ENCODE measurements at places on chromosomes 11 and 22.

DNA sequence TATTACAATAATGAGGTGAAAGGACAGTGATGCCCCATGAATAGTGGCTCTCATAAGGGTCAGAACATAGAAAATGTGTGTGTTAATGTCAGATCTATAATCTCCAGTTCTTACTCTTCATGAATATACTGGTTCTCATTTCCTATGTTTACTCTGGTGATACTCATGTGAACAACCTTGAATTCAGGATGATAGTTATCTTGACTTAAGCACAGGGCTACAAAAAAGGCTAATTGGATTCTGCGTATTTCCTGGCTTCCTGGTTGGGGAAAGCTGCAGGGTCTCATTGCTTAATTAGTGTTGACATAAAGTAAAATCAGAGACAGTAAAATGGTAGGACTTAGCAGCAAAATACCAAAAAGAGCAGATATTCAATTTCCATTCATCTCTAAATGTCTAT, 1316.8 kb upstream of the RAG2 start:
- no peak for DNase-seq

DNA sequence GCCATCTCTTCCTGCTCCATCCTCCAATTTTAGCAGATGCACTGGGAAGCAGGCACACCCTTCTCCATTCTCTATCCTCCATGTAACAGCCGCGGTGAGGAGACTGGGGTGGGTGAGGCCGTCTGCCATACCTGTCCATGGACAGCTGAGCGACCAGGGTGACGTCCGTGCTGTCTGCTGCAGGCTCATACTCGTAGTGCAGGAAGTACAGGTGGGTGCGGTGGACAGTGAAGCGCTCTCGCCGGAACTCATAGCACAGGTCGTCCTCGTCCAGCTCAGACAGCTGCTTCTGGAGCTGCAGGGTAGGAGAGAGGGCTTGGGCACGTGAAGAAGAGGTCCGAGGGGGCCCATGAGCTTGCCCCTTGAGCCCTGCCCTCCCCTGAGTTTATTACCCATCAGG, 257.8 kb upstream of the SYN3 start:
- no peak for DNase-seq

DNA sequence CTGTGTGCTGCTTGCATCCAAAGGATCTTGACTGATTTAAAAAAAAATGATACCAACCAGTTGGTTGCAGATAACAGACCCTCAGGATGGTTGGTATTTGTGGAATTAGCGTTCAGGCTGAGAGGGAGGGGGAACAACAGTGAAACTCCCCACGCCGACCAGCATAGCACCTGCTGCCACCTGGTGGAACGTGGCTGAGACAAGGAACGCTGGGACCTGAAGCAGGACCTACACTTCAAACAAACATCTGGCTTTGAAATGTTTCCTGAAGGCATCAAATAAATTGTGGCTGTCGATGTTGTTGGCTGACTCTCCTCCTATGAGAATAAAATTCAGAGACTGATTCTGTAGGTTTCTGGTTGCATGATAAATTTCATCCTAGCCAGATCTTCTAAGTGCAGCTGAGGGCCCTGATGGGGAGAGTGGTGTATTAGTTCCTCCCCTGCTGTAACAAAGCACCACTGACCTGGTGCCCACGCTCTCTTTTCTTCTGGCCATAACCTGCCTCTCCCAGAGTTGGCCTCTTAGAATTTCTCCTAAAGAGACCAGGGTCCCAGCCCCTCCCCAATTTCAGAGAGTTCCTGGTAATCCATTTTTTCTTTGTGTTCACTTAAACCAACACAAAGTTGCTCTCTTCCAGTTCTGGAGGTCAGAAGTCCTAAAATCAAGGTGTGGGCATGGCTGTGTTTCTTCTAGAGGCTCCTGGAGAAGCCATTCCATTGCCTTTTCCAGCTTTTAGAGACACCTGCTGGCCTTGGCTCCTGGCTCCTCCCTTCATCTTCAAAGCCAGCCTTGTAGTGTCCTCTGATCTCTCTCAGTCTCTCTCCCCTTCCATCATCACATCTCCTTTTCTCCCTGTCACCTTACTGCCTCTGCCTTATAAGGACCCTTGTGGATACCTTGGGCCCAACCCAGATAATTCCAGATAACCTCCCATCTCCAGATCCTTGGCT, 17.3 kb downstream of the APOL2 start:
- DNase-seq, result peak; percentile 31

GRCh38 chr11:13831696-13832095, 130.8 kb upstream of the SPON1 start:
- no peak for DNase-seq

GRCh38 chr11:134742224-134742612, 330.2 kb upstream of the B3GAT1 start:
- DNase-seq, result peak; percentile 44

- no peak for DNase-seq
These were observed 45.2 kb downstream of the CLPB start for GRCh38 chr11:72389116-72389515.

- DNase-seq, result no peak
These were observed 20.3 kb upstream of the TENM4 start for GRCh38 chr11:79461144-79461543.

DNA sequence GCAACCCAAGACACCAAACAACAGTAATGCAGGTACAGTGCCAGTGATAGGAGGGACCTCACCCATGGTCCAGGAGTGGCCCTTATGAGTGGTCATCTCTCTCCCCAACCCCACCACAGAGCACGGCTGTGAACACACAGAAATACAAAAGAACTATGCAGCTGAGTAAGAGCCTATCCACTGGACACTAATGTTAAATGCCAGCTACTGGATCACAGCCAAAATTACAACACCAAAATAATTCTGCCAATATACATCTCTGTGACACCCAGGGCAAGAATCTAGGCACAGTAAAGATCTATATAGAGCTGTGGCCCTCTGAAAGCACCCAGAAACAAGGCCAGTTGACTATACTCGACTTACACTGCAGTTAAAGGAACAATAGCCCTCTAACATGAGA, 22.8 kb upstream of the GPR83 start:
- no peak for DNase-seq

GRCh38 chr22:41501209-41501608, 32.3 kb downstream of the ACO2 start:
- DNase-seq, result no peak

DNA sequence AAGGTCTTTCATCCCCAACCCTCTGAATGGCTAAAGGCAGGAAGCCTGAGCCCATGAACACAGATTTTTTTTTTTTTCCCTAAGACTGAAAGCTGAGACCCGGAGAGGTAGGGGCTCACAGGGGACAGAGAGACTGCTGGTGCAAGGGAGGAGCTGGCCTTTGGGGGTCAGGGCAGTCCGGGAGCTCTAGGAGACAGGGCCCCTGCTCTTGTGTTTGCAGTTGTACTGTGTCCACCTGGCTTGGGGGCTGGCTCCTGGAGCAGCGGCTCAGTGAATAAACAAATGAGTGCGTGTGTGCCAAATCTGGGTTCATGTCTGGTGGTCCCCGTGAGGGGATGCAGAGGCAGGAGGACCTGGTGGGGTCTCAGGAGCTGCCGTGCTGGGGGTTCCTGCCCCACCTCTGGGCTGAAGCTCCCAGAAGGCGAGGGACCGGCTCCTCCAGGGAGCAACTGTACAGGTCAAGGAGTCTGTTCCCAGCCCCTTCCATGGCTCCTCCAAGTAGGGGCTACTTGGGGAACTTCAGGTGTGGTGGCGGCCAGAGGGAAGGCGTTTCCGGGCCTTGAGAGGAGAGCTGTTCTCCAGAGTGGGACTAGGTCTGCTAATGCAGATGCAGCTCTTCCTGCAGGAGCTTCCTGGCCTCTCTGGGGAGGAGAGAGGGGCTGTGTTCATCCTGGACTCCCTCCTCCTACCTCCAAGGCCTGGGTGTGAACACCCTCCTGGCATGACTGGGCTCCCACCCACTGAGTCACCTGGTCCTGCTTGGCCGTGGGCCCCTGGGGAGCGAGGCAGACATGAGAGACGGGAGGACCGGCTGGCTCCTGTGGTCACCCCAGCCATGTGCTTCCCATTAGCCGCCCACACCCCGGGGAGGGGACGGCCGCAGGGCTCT, 57.6 kb downstream of the FBXO7 start:
- DNase-seq, result no peak

- no peak for DNase-seq
These were observed 123.9 kb downstream of the MRTFA start for GRCh38 chr22:40512426-40513136.

Data from naive thymus-derived CD8-positive, alpha-beta T cell (primary cell).